ENCODE measurements at places on chromosomes 16 and 17.

GRCh38 chr17:81256616-81257015 lies 17.5 kb downstream of the NDUFAF8 start:
- DNase-seq: peak; percentile 65

DNA sequence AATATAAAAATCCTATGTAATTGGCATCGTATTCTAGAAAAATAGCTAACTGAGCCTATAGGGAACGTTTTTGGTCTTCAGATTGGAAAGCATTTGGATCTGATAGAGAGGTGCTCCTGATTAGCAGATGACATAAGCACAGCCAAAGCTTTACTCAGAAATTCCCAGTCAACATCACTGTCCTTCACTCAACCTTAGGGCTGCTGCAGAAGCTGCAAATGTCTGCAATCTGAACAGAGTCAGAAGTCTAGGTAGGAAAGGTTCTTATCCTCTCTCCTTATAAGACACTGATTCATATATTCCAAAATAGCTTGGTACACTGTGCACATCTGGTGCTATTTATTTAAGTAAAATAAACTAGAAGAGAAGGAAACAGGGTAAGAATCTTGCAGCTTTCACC lies 19.2 kb downstream of the STRADA start:
- no peak for DNase-seq

DNA sequence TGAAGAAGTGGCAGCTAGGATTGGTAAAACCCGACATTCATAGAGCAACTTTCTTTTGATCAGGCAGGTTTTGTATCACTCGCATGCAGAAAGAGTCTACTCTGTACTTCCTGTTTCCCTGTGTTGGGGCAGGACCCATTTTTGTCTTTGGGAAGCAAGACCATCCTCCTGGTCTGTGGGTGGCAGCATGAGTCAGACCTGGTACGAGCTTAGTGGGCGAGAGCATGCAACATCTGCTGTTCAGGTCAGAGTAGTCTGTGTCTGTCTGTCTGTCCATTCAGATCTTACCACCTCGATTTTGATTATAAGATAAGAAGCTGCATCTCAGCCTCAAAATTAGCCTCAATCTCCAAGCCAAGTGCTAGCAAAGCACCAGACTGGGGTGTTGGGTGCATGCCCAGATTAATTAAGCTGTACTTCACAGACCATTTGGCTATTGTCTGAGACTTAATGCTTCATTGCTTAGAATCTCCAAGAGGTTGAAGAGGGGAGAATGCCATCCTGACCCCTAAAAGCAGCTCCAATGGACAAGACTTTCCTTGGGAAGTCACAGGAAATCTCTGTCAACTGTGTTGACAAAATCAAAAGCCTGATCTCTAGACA lies 110.9 kb downstream of the XYLT1 start:
- DNase-seq: peak; percentile 71

GRCh38 chr16:2148714-2149629 lies 547 bp downstream of the RAB26 start:
- no peak for DNase-seq

GRCh38 chr16:26605626-26606271 lies 461.0 kb upstream of the C16orf82 start:
- DNase-seq: no peak

- DNase-seq: no peak
Observed at GRCh38 chr16:70430667-70431536, 8.0 kb downstream of the ST3GAL2 start.

DNA sequence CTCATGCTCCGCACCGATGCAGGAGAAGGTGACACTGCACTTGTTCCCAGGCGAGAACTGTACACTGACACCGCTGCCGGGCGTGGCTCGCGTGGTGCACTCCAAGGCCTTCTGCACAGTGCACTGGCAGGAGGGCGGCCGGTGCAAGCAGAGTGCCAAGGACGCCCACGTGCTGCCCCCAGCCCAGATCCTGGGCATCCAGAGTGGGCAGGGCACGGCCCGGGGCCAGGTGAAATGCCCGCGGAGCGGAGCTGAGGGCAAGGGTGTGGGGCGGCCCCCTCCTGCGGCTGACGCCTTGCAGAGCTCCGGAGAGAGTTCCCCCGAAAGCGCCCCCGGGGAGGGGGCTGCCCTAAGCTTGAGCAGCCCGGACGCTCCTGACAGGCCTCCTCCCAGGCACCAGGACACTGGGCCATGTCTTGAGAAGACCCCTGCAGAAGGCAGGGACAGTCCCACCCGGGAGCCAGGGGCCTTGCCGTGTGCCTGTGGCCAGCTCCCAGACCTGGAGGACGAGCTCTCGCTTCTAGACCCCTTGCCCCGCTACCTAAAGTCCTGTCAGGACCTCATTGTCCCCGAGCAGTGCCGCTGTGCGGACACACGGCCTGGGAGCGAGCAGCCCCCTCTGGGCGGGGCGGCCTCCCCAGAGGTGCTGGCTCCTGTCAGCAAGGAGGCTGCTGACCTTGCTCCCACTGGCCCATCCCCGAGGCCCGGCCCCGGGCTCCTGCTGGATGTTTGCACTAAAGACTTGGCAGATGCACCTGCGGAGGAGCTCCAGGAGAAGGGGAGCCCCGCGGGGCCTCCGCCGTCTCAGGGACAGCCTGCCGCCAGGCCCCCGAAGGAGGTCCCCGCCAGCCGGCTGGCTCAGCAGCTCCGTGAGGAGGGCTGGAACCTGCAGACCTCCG lies 21.9 kb upstream of the JPT2 start:
- no peak for DNase-seq

DNA sequence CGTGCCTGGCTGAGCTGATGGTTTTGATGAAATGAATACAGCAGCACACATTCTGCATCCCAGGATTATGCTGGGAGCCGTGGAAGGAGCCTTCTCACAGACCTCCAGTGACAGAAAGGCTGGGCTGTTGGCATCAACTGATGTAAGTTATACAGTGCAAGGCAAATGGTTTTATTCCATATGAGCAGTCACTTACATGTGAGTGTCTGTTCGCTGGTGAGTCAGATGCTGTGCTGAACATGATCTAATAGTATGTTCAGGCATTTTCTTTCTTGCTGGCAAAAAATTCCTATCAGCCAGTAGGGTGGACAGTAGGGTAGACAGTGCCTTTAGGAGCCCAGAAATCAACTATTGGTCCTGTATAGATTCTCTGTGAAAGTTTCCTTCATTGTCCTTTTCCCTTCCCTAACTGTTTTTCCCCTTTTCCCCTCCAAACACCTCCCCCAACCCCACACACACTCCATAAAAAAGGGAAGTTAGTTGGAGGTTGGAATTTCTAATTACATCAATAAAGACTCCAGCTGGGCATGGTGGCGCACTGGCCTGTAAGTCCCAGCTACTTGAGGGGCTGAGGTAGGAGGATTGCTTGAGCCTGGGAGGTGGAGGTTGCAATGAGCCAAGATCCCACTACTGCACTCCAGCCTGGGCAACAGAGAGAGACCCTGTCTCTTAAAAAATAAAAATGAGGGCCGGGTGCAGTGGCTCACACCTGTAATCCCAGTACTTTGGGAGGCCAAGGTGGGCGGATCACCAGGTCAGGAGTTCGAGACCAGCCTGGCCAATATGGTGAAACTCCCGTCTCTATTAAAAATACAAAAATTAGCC lies 36.2 kb downstream of the LDHD start:
- peak; percentile 82 for DNase-seq

- DNase-seq: no peak
Observed at GRCh38 chr16:89858973-89859614, 14.3 kb upstream of the TCF25 start.

- DNase-seq: no peak
Observed at GRCh38 chr17:36945959-36946725, 2.6 kb upstream of the AATF start.

- peak; percentile 9 for DNase-seq
Observed at GRCh38 chr16:86306011-86306644, 204.2 kb upstream of the FOXF1 start.

DNA sequence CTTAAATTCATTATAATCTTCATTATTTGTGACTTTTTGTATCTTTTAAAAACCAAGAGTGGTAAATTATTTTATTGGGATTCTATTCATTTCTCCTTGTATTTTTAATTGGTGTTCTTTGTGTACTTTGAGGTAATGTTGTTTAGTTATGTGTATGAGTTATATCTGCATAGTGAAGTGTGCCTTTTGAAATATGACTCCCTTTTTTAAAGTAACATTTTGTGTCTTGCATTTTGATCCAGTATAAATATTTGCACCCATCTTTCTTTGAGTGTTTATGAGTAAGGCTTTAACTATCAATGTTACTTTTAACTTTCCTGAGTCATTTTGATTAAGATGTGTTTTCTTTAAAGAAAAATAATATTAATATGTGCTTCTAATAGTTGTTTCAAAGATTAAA lies 90.0 kb upstream of the MYOCD start:
- DNase-seq: no peak

- no peak for DNase-seq
Observed at GRCh38 chr17:6427279-6427781, 7.6 kb downstream of the AIPL1 start.

DNA sequence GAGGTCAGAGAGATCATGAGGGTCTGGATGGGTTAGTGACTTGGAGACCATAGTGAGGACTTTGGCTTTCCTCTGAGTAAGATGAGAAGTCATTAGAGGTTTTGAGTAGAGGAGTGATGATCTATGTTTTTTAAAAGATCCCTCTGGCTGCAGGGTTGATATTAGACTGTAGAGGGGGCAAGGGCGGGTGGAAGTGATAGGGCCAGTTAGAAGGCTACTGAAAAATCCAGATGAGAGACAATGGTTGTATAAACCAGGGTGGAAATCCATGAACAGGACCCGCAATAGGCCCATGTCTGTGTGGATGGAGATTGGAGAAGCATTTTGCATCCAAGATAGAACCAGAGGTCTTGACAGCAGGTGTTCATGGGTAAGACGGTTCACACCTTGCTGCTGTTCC lies 9.8 kb downstream of the ITGAL start:
- peak; percentile 30 for DNase-seq

DNA sequence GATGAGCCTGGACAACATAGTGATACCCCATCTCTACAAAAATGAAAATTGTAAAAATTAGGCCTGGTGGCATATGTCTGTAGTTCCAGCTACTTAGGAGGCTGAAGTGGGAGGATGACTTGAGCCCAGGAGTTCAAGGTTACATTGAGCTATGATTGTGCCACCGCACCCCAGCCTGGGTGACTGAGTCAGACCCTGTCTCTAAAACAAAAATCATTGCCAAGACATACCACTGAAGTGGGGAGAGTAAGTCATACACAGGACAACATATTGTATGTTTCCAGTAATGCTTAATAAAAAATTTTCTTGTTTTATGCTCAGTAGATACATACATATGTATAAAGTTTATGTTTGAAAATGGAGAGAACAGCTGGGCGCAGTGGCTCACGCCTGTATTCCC lies 39.2 kb downstream of the NDE1 start:
- peak; percentile 21 for DNase-seq
